ENCODE measurements at places on chromosomes 5 and 9. TPM values are rescaled to one million over a fixed set of nuclear protein-coding genes. Genes with fewer than 3 reads are reported as not detected.
A peak's percentile ranks its signal among the peaks of the same experiment; 100 is the strongest.

- DNase-seq, result no peak
Observed at GRCh38 chr5:136374638-136375037, 9.3 kb upstream of the TRPC7 start.

DNA sequence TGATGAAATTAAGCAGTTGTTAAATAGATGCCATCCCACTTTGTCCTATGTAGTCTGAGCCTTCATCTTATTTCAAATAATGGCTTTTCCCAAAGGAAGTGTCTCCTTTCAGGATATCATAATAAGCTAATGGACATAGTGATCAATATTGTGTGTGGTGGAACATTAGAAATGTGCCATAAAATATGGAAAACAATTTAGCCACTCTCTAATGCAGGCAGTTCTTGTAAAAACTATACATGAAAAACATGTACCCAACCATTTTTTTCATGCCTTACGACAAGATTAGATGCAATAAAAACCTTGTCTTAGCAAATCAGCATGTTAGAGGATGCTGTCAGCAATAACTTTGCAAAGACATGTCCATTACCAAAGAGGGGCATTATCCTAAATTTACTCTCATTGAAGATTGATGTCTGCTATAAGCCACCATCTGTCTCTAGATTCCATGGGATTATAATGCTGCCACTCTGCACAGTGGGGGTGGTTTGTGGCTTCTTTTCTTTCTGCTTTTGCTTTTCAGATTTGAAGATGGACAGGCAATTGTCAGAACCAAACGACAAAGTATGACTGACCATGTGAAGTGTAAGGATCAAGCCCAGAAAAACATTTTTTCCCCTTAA lies 724.0 kb upstream of the ZNF608 start:
- DNase-seq, result no peak

- no peak for DNase-seq
Observed at GRCh38 chr9:15244001-15244441, 63.0 kb downstream of the TTC39B start.

SHLD3 gene
- 1.1 TPM for total RNA-seq

PIP5KL1 gene
- total RNA-seq, result 8.8 TPM

CCL27 gene
- not detected for total RNA-seq

GHR gene
- total RNA-seq, result 12.8 TPM

SELENOP gene
- 392 TPM for total RNA-seq

GRCh38 chr5:99305045-99305580 lies 376.3 kb upstream of the CHD1 start:
- DNase-seq, result no peak

GRCh38 chr9:15935661-15936305 lies 382.9 kb downstream of the CCDC171 start:
- no peak for DNase-seq

TLN1 gene
- total RNA-seq, result 1,019 TPM

ITGA1 gene
- total RNA-seq, result 169 TPM

- no peak for DNase-seq
Observed at GRCh38 chr5:75701856-75702255, 15.4 kb downstream of the POC5 start.

- DNase-seq, result no peak
Observed at GRCh38 chr9:123645126-123645525, 284.8 kb downstream of the DENND1A start.

DNA sequence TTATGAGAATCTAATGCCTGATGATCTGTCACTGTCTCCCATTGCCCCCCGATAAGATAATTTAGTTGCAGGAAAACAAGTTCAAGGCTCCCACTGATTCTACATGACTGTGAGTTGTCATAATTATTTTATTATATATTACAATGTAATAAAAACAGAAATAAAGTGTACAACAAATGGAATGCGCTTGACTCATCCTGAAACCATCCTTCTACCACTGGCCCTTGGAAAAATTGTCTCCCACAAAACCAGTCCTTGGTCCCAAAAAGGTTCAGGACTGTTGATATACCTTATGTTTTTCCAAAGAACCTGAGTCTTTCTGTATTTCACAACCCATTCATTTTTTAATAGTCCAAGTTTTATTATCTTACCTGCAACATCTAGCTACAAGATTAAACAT lies 403.5 kb downstream of the TAF11L14 start:
- DNase-seq, result no peak

- DNase-seq, result no peak
Observed at GRCh38 chr5:132055808-132056609, 4.4 kb upstream of the IL3 start.

- no peak for DNase-seq
Observed at GRCh38 chr9:94222870-94223269, 36.2 kb upstream of the ZNF169 start.

AIF1L gene
- total RNA-seq, result 18.8 TPM

GRCh38 chr5:131170540-131171275 lies at the start of gene LYRM7:
TSS of gene LYRM7 (plus strand) at chr5:131170944. CDS start at chr5:131171021, 77 bp downstream.
- DNase-seq, result peak; percentile 95

GRCh38 chr9:131732061-131732526 lies 7.8 kb downstream of the RAPGEF1 start:
- DNase-seq, result no peak

DNA sequence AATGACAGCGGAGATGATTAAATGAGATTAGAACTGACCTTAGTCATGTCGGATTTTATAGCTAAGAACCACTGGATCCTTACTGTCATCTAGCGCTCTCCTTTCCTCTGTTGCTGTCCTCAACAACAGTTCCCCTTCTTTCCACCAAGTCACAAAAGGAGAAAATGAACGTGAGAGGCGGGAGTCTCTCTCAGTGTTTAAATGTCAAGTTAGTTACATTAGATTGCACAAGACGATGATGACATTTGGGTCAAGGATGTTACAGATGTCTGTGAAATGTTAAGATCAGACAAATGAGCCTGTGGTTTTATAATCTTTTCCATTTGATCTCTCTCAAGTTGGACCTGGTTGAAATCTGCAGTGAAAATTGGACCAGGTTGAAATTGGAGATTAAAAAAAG lies 53.5 kb downstream of the FBXO38 start:
- DNase-seq, result no peak

DNA sequence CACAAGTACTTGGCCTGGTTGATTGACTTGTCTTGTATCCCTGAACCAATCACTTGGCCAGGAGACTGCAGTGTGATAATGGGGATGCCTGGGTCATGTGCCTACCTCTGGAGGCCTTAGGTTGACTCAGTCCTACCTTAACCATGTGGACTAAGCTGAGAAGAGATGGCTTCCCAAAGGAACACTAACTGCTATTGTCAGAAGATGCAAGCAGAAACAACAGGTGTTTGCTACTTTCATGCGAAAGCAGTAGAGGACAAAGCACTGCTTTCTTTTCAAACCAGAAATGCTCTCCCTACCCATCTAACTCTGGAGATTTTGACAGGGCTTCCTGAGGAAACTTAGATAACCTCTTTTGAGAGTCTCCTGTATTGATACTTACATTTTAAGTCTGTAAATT lies 22.9 kb downstream of the CDK7 start:
- no peak for DNase-seq

DNA sequence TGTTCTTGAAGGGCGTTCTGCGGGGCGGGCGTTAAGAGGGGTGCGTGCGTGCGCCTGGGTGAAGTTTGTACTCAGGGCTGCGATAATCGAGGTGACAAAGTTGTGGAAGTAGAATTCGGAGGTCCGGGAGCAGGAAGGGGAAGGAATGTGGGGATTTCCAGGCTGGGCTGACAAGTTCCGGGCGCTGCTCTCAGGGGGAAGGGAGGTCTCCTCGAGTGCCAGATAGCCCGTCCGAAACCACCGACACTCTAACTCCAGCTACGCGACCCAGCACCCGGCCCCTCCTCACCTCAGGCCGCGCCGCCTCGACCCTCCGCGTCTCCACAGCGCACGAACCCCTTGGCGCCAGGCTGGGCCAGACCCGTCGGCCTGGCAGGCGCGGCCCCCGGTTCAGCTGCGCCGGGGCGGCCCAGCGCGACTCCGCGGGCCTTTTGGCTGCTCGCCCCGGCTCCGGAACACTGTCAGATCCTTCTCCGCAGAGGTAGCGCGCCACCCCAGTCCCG lies at the start of gene IL6ST:
TSS of gene IL6ST (minus strand) at position 469 of the 503 bp plus-strand sequence. CDS start 18,685 bp downstream, outside the sequence.
- no peak for DNase-seq

PRELID2 gene
- total RNA-seq, result 10.7 TPM

DNA sequence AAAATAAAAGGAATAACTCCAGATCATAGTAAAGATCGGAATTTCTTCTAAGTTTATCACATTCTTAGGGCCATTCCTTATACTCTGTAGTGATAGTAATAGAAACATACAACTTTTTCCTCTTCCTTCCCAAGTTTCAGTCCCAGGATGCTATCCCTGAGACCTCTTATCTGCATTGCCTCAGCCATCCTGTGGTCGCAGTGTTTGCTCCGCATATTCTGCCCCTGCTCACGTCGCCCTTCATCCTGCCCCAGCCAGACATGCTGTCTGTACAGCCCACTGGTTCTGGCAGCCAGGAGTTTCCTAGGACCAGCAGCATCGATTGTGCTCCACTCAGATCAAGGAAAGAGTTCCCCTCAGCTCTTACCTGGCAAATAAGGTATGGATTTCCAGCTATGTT lies 132.7 kb upstream of the ERCC6L2 start:
- no peak for DNase-seq

BHMT2 gene
- total RNA-seq, result 16.1 TPM

CCDC183 gene
- total RNA-seq, result 0.71 TPM

DNA sequence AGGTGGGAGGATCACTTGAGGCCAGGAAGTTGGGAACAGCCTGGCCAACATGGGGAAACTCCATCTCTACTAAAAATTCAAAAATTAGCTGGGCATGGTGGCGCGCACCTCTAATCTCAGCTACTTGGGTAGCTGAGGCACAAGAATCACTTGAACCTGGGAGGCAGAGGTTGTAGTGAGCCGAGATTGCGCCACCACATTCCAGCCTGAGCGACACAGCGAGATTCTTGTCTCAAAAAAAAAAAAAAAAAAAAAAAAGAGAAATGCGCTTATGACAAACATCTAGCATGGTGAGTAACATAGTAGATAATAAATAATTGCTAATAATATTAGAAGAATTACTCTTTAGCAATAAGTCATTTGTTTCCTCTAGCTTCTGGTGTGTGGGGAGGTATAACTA lies 25.9 kb downstream of the RUSC2 start:
- no peak for DNase-seq

DNA sequence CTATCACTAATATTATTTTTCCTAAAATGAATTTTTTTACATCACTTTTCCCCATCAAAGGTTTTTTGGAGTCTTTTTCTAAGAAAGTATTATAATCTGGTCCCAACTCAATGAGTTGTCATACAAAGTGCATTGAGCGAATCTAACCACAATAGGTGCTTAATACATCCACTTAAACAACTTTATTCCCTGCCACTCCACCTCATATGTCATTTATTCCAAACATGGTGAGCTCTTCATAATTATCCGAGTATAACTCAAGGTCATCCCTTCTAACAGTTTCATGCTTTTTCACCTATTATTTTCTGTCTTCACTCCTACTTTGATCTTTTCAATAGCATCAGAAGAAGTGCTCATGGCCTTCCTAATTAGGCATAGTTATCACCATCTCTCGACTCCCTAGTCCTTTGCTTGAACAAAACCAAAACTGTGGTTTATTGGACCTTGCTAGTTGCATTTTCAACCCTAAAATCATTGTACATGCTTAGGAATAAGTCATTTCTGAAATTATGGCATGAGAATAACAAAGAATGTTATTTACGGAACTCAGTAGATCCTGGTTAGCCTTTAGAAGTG lies 754.7 kb upstream of the CTNND2 start:
- DNase-seq, result no peak

SHOC1 gene
- total RNA-seq, result not detected

RORB gene
- total RNA-seq, result 0.85 TPM

WDR31 gene
- total RNA-seq, result 5.4 TPM

MARCOL gene
- not detected for total RNA-seq

- DNase-seq, result no peak
Observed at GRCh38 chr9:35563791-35564197, 41.3 kb upstream of the TESK1 start.

- DNase-seq, result no peak
Observed at GRCh38 chr5:172527559-172527958, 73.2 kb upstream of the SH3PXD2B start.

IL17B gene
- 1.9 TPM for total RNA-seq

- no peak for DNase-seq
Observed at GRCh38 chr5:78727786-78728761, 79.5 kb upstream of the LHFPL2 start.

DNA sequence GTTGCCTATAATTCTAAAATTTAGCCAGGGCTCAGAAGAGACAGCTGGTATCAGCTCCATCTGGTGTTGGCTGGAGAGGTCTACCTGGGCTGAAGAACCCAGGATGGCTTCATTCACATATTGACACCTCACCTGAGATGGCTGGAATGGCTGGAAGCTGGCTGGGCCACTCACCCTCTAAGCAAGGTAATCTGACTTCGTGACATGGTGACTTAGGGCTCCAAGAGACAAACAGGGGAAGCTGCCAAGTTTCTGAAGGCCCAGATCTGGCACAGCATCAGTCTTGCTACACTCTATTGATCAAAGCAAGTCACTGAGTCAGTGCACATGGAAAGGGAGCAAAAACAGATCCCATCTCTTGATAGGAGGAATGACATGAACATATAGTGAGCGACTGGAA lies 102.3 kb downstream of the EPB41L4A start:
- DNase-seq, result no peak

DNA sequence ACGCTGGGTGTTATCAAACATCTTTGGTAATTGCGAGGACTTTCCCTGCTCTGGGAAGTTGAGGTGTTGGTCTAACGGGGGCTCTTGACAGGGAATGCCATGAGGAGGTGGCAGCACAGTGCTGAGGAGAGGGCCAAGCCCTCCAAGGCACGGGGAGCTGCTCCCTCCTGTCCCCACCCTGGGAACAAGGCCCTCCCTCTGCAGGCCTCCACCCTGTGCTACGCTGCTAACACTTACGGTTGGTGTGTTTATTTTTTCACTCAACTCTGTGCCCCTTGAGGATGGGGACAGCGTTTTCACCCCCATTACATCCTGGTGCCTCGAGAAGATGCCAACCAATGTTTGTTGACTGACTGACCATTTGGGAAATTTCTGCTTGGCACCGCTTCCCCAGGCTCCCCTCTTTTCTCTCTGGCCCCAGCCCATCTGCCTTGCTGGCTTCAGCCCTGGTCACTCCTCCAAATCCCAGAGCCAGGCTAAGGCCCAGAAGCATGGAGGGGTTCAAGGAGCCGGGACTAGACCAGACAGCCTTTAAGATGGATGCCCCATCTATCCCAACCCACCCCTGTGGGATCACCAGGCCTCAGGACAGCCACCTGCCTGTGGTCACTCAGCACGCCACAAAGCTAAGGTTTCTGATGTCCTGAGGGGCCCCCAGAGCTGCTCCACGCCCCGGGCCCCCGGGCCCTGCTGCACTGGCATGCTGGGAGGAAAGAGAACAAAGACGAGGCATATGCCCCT lies 125.7 kb downstream of the BARX1 start:
- DNase-seq, result no peak

DNA sequence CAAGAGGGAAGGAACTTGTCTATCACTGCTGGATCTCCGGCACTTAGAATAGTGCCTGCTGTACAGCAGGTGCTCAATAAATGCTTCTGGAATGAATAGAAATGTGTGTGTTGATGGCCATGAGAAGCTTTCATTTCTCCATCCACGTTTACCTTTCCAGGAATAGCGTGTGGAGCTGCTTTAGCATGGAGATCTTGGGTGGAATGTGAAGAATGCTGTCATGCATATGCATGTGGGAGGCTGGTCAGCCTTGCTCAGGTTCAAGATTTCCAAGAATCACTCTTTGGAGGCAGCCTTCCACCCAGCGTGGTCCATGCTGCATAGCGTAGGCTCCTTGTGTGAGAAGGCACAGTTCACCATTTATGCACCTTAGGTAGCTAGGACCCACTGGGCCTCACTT lies 19.2 kb downstream of the COL15A1 start:
- no peak for DNase-seq

MUSK gene
- total RNA-seq, result 0.71 TPM
